H4 (cell line): ENCODE measurements at places on chromosomes 12 and 14.

DNA sequence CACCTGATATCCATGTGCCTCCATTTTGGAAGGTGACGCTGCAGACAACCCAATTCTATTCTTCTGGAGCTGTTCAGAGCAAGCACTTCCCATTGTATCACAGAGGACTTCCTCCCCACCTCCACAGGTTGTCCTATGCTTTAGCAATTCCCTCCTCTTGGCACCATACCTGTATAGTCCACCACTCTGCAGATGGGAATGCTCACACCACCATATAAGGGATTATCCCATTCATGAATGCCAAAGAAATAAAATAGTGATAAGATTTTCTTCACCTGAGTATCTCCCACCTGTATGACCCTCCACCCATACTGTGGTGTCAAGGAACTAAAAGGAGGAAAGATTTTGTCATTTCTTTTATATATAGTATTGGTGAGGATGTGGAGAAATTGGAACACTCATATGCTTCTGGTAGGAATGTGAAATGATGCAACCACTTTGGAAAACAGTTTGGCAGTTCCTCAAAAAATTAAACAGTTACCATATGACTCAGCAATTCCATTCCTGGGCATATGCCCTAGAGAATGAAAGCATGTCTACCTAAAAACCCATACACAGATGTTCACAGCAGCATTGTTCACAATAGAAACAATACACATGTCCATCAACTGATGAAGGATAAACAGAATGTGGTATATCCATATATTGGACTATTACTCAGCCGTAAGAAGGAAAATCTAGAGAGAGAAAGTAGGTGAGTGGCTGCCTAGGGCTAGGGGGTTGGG, 75.2 kb downstream of the FIGNL2 start:
- DNase-seq = peak; percentile 63

DNA sequence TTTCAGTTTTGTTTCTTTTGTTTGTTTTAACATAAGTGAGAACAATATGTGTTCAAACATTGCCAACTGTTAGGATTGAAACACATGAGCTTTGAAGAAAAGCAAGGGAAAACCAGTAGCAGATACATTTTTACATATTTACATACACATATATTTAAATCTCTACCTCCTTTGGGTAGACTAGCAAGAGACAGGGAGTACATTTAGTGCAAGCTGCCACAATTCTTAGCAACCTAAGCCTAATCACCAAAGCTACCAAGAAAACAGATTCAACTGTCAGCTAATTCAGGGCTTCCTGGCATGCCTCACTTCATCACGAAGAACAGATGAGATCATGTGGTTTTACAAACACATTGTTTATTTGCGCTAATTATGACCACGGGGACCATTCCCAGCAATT, 143.1 kb downstream of the PRIMA1 start:
- DNase-seq = peak; percentile 24

DNA sequence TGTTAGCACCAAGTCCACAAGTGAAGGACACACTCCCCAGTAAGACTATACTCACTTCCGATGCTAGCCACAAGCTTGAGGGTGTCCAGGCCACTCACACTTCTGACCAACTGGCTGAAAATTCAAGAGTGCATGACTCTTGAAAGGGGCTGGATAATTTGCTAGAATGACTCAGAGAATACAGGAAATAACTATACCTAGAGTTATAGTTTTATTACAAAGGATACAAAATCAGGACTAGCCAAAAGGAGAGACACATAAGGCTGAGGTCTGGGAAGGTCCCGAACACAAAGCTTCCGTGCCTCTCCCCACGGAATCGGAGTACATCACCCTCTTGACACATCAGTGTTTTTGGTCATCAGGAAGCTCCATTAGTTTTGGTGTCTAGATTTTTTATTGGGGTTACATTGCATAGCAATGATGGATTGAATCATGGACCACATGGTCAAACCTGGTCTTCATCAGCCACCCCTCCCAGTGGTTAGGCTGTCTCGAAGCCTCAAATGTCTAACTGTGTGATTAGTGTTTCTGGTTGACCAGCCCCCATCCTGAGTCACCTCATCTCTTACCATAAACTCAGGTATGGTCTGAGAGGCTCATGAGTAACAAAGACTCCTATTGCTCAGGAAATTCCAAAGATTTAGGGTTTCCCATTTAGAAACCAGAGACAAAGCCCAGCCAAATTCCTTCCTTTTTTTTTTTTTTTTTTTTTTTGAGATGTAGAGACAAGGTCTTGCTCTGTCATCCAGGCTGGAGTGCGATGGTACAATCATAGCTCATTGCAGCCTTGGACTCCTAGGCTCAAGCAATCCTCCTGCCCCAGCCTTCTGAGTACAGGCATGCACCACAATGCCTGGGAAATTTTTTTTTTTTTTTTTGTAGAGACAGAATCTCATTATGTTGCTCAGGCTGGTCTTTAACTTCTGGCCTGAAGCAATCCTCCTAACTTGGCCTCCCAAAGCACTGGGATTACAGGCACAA, 472.0 kb upstream of the TBX3 start:
- peak; percentile 77 for DNase-seq

DNA sequence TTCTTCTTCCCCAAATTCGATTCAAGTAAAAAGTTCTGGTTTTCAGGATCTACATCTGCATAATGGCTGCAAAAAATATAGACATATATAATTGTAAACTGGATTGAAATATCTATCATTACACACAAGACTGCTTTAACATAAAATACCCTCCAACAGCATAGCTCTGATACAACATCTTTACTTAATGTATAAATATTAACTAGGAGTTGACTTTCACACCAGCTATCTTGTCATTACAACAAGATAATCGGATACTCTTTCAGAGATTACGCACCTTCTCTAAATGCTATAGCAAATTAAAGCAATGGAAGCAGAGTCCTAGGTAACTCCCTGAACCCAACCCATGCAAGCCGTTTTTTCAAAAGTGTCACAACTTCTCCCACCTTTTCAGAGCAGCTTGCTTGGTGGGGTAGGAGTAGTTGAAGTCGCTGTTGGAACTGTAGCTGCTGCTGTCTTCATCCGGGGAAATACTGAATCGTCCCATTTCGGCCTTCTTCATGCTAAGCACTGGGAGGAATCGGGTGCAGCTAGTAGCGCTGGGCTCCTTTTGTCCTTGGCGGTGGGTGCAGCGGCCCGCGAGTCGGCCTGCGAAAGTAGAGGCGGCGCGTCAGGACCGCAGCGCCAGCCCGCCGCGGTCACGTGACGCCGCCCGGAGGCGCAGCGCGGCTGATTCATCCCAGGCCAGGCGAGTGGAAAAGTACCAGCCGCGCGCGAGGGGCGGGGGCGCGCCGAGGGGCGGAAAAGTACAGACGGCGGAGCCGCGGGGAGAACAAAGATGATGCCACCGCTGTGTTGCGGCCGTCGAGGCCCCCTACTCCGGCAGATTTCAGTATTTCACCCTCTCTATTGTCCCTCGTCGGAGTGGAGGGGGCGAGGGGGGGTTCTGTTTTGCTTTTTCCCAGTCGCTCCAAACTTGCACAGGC, 1.5 kb downstream of the SLC38A2 start:
- DNase-seq = peak; percentile 85

DNA sequence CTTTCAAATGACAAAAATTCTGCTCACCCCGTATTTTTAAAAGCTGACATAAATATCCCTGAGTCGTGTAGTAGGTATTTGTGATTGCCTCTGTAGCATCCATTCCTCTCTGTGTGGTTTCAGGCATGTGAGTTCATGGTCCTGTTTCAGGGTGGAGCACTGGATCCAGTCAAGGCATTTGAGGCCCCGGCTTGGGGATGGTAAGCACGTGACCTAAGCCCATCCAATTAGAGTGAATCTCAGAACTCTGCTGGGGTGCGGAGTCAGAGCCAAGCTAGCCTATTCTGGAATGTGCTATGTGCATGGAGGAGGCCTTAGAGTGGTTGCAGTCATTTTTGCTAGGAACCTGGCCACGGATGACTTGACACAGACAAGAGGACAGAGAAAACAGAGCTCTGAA, 4.3 kb upstream of the CSRP2 start:
- no peak for DNase-seq

DNA sequence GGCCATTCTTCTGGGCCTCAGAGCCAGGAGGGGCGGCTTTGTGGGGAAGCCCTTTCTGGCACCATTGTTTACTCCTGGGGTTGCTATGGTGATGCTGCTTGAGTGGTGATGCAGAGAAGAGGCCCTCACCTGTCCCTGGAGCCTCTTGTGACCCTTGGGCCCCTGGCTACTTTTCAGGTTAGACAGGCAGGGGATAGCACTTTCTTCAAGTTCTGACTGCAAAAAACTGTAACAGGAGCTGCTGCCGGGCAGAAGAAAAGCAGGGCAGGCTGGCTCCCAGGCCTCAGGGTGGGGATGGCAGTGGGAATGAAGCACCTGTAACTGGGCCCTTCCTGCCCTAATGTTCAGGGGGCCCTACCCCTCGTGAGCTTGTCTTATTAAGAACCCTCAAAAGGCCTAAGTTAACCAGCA, at the start of gene TEX52:
TEX52 (minus strand) TSS at position 19 of the 411 bp plus-strand sequence; CDS start at position 6, 13 bp downstream.
- DNase-seq = no peak
